ENCODE measurements at places on chromosomes 2 and 18.

DNA sequence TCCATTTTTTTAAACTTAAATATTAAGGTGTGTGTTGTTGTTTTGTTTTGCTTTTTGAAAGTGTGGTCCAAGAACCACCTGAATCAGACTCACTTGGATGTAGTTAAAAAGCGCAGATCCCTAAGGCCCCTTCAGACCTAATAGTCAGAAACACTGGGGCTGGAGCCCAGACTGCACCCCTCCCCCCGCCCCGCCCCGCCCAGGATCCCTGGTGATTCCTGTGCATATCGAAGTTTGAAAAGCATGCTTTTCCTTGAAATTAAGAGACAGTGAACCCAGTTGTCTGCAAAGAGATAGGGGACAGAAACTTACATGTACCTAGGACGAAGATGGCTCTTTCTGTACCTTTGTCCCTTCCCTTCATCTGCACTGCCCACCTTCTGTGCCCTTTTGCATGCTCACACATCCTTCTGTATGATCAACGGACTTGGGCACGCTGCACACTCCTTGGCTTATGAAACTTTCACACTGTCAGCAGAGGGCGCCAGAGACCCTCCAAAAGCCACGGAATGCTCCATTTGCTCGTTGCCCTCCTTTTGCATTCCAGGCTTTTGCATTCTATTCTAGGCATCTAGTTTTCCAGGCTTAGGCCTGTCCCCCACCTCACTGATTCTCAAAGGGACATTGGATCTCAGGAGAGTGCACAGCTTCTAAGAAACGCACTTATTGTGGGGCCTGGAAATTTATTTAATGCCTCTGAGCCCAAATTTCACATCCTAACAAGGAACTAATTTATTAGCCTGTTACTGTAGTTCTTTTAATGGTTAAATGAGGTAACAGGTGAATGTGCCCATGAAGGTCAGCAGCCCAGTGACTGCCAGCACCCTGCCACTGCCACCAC lies 32.8 kb upstream of the SLC14A1 start:
- peak; percentile 89 for DNase-seq

- no peak for DNase-seq
Observed at GRCh38 chr2:173401716-173402326, 47.1 kb downstream of the CDCA7 start.

GRCh38 chr18:66749030-66749429 lies 145.1 kb upstream of the CDH19 start:
- DNase-seq = no peak

GRCh38 chr2:144234542-144234871 lies 285.4 kb downstream of the ZEB2 start:
- no peak for DNase-seq

DNA sequence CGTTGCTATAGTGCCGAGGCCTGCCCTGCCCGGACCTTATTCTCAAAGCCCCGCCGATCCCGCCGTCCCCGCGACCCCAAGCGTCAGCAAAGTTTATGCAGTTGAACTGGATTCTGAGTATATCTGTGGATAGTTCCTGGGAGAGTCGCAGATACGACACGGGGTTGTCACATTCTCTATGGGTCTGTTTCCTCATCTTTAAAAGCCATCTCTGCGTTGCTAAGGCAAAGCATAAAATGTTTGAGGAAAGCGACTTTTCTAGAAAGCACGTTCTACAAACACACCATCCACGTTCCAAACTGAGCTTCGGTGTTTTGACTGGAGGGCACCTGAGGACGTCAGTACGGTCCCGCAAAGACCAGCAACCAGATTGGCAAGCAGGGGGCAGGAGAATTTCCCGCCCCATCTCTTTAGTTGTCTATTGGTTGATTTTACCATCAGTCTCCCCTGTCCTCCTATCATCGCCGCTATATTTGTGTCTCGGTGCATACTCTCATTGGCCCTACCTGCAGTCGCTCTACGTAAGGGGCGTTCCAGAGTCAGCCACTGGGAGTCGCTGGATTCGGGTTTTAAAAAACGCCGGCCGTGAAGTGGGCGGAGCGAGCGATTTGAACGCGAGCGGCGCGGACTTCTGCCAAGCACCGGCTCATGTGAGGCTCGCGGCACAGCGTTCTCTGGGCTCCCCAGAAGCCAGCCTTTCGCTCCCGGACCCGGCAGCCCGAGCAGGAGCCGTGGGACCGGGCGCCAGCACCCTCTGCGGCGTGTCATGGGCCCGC lies at the start of gene CENPA:
CENPA (plus strand) TSS at position 626 of the 776 bp plus-strand sequence; CDS start at position 767, 141 bp downstream.
- peak; percentile 98 for DNase-seq

DNA sequence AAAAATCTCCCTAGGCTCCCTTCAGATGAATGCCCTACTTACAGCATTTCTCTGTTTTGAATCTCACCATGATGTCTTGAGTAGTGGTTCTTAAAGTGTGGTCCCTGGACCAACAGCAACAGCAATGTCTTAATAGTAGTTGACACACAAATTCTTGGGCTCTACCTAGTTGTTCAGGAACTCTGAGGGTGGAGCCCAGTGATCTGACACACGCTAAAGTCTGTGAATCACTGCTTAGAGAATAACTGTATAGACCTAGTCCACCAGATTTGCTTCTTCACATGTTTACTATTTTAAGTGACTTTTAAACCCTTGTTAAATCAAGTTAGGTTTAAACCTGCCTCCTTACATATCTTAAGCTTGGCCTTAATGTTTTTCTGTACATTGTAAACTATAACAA lies 47.6 kb upstream of the ARHGAP15 start:
- DNase-seq = no peak

- DNase-seq = no peak
Observed at GRCh38 chr2:70431716-70432347, 121.8 kb downstream of the TGFA start.

GRCh38 chr2:113896791-113897190 lies 6.9 kb downstream of the ACTR3 start:
- DNase-seq = no peak

DNA sequence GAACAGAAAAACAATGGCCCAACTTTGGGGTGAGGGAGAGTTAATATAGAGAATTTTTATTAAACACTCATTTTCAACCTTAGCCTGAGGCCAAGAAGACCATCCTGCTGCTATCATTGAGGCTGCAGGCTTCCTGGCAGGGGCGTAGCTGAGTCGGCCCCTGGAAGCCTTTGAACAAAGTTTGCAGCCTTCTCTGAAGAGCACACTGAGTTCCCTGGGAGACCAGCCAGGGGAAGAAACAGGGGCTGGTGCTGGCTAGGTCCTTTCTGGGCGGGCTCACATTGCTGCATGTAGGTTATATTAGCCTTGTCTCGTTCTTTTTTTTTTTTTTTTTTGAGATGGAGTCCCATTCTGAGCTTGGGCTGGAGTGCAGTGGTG lies 126.8 kb upstream of the HS6ST1 start:
- DNase-seq = peak; percentile 10

DNA sequence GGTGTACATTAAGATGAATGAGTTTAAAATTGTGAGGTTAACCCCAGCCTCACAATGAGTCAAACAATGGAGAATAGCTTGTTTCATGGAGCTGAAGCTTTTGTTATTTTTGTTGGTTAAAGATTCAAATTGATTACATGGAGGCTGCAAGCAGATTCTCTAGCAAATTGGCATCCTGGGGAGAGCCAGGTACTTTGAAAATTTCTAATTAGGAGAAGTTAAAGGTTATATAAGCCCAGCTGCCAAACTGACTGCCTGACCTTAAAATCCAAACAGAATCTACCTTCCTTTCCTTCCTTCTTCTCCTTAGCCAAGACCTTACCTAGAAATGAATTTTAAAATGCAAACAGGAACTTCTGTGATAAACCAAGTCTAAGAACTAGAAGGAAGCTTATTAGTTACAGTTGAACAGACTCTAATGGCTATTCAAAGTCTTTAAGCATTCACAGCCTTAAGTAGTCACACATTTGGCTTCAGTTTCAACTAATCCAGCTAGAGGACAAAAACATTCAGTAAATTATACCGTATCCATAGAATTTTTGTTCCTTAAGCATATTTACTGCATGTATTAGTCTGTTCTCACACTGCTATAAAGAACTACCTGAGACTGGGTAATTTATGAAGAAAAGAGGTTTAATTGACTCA lies 31.5 kb upstream of the PGAP1 start:
- DNase-seq = no peak

DNA sequence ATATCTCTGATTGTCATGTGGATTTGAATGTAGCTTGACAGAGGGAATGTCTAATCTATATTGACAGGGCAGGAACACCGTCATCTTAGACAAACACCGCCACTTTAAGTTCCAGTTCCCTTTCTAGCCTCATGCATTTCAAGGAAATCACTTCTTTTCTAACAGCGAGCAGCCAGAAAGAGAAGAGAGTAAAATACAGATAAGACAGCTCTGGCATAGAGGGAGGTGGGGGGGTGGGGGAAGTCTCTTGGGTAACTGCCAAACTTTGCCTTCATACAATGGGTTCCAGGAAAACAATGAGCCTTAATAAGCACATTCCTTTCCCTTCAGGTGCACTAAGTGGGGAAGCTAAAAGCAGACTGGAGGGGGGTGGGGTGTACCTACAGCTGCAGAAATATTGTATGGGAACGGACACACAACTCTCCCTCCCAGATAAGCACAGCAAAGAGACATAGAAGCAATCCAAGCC lies 37.2 kb downstream of the CASP10 start:
- no peak for DNase-seq

DNA sequence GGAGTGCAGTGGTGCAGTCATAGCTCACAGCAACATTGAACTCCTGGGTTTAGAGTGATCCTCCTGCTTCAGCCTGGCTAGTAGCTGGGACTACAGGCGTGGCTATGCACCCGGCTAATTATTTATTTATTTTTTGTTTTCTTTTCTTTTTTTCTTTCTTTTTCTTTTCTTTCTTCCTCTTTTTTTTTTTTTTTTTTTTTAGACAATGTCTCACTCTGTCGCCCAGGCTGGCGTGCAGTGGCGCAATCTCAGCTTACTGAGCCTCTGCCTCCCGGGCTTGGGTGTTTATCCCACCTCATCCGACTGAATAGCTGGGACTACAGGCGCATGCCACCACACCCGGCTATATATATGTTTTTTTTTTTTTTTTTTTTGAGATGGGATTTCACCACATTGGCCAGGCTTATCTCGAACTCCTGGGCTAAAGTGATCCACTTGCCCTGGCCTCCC lies 1.4 kb upstream of the ANXA4 start:
- no peak for DNase-seq

- no peak for DNase-seq
Observed at GRCh38 chr18:12278741-12279682, 24.9 kb downstream of the CIDEA start.

- DNase-seq = no peak
Observed at GRCh38 chr2:28201671-28202180, 190.9 kb upstream of the FOSL2 start.

GRCh38 chr18:28005164-28005563 lies 171.8 kb downstream of the CDH2 start:
- no peak for DNase-seq

- no peak for DNase-seq
Observed at GRCh38 chr18:54389143-54389505, 31.4 kb downstream of the C18orf54 start.

DNA sequence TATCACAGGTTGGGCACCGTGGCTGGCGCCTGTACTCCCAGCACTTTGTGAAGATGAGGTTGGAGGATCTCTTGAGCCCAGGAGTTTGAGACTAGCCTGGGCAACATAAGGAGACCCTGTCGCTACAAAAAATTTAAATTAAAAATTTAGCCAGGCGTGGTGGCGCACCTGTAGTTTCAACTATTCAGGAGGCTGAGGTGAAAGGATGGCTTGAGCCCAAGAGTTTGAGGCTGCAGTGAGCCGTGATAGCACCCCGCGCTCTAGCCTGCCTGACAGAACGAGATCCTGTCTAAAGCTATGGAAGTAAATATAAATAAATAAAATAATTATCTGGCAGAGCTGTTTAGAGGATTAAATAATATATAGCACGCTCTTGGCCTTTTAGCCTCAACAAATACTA lies 1.4 kb upstream of the SH3RF3 start:
- peak; percentile 42 for DNase-seq

DNA sequence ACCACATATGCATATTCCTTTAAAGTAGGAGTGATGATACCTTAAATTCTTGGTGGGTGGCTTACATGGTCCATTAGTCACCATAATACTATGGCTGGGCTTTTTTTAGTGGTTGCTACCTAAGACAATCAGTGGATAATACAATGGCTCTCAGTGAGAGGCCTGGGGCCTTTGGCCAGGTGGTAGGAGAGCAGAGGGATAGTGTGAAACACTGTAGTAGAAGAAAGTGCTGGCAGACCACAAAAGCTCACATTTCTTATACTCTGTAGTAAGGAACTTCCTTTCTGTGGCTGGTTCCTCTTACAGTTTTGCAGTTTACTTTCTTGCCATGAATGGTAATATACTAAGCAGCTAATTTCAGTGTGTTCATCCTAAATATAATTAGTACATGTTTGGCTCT lies 583.5 kb downstream of the XIRP2 start:
- DNase-seq = no peak

DNA sequence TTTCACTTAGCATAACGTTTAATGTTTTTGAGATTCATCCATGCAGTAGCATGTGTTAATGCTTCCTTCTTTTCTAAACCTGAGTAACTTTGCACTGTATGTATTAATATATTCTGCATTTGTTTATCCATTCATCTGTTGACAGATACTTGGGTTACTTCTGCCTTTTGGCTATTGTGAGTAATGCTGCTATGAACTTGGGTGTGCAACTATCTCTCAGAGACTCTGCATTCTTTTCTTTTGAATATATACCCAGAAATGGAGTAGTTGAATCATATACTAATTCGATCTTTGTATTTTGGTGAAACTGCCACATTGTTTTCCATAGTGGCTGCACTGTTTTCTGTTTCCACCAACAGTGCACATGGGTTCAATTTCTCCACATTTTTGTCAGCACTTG lies 128.3 kb downstream of the SH3BP4 start:
- DNase-seq = no peak

GRCh38 chr18:47235096-47235495 lies 16.4 kb downstream of the SKOR2 start:
- DNase-seq = no peak

- DNase-seq = no peak
Observed at GRCh38 chr2:153715218-153715850, 156.4 kb upstream of the GALNT13 start.

- no peak for DNase-seq
Observed at GRCh38 chr2:33419581-33420200, 56.8 kb upstream of the RASGRP3 start.

Data from activated effector memory CD4-positive, alpha-beta T cell treated with anti-CD3 and anti-CD28 coated beads, Interleukin-2, amount 50 U/mL, for 16 hours (primary cell).